SJCRH30 (cell line): ENCODE measurements at places on chromosomes 3 and 15.

DNA sequence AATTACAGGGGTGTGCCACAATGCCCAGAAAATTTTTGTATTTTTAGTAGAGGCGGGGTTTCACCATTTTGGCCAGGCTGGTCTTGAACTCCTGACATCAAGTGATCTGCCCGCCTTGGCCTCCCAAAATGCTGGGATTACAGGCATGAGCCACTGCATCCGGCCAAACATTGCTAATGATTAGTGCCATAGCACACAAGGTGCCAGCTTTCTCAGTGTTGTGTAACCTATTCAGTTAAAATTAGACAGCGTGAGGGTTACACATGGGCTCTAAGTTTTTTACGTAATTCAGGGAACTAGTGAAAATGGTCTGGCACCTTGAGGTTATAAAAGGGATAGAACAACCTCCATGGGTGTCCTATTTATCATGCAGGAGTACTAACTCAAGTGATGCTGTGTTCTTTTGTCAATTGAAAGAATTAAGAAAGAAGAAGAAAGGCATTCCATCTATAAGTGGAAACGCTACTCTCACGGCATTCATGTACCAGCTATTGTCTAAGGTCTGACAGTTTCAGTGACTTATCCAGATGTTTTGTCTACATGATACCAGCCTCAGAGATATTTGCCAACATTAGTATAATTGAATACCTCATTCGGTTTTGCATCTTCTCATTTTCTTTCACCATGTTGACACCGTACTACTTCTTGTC, 84.7 kb downstream of the EOMES start:
- no peak overlapping the region for H3K4me3 ChIP-seq
- no peak for DNase-seq
- no peak overlapping the region for H3K27ac ChIP-seq
- H3K27me3 ChIP-seq = no peaks in the 10 kb centered on the region
- H3K4me1 ChIP-seq = peaks cover under 1% of the 10 kb centered on the region; the same call in 1 of the 2 replicates

GRCh38 chr15:70133296-70133695, 35.6 kb upstream of the TLE3 start:
- H3K4me3 ChIP-seq = no peak overlapping the region
- no peaks in the 10 kb centered on the region; the same call in 1 of the 2 replicates for H3K27me3 ChIP-seq
- H3K27ac ChIP-seq = no peak overlapping the region
- H3K36me3 ChIP-seq = no peaks in the 10 kb centered on the region
- no peaks in the 10 kb centered on the region for H3K4me1 ChIP-seq

- DNase-seq = no peak
- H3K36me3 ChIP-seq = no peaks in the 10 kb centered on the region
- H3K4me3 ChIP-seq = no peak overlapping the region
- H3K27ac ChIP-seq = no peak overlapping the region
Measured at GRCh38 chr3:72232331-72232730, 447.4 kb upstream of the PROK2 start.

DNA sequence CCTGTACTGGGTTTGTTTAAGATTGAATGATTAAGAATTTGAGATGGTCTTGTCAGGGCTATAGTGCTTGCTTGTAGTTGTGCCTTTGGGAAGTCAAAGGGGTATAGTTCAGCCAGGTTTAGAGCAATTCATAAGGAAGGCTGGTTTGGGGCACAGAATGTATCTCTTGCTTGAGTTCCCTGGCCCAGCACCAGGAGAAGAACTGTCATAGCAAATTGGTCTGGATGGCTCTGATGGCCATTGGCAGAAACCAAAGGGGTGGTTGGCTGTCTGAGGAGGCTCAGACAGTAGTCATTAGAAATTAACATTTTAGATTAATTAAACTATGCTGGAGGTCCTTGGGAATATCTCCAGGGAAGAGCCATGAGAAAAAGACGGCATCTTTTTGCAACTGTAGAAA, 25.4 kb upstream of the OTOL1 start:
- no peaks in the 10 kb centered on the region for H3K27me3 ChIP-seq
- no peaks in the 10 kb centered on the region for H3K36me3 ChIP-seq
- H3K4me1 ChIP-seq = peaks cover 10% of the 10 kb centered on the region
- no peak overlapping the region for H3K4me3 ChIP-seq
- H3K27ac ChIP-seq = no peak overlapping the region
- DNase-seq = no peak

DNA sequence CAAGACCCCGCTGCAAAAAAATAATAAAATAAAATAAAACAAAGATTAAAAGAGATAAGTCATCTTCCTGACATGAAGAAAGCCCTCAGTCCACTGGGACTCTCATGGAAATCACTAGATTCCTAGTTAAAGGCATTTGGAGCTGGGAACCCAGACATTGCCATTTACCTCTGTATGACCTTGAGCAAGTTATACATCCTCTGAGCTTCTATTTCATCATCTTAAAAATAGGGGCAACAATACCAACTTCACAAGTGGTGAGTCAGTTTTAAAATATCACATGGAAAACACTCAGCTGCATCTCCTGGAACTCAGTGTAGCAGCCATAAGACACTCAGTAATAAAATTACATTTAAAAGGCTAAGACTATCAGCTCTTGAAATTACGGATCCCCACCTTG, 334.8 kb downstream of the ERC2 start:
- no peak overlapping the region for H3K27ac ChIP-seq
- no peak overlapping the region for H3K4me3 ChIP-seq
- peaks cover 68% of the 10 kb centered on the region for H3K4me1 ChIP-seq
- H3K36me3 ChIP-seq = no peaks in the 10 kb centered on the region
- DNase-seq = no peak

DNA sequence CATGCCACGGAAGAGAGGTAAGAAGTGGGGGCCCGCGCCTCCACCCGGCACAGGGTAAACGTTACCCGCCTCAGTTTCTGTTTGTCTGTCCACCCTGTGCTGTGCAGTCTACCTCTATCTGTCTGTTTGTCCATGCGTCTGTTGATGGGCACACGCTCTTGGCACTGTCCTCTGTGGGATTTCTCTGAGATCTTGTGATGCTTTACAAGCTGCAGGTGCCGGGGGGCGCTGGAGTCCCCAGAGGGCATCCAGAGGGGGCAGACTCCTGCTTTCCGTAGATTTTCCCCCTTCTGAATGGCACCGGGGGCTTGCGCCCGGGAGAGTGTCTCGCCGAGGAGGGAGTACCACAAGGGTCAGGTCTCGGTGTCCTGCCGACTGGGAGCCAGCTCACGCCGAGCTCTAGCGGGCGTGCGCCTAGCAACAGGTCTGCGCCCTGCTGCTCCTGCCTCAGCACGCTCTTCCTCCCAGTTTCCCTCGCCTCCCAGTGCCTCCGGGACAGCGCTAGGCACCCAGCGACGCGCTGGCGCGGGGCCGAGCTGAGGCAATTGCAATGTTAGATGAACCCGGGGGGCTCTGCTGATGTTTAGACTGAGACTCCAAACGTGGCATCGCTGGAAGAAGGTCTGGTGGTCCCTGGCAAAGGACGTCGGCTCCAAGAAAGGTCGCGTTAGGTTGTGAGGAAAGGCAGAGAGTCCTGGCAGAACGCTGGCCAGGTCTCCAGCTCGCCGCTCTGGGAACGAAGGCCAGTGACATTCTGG, 667 bp downstream of the CEMIP start:
- H3K4me3 ChIP-seq = no peak overlapping the region
- H3K36me3 ChIP-seq = no peaks in the 10 kb centered on the region
- no peak for DNase-seq
- no peak overlapping the region for H3K27ac ChIP-seq
- no peaks in the 10 kb centered on the region; the same call in 1 of the 2 replicates for H3K27me3 ChIP-seq

GRCh38 chr3:135633078-135633477, 332.4 kb upstream of the PPP2R3A start:
- H3K27ac ChIP-seq = no peak overlapping the region
- DNase-seq = no peak
- no peaks in the 10 kb centered on the region for H3K27me3 ChIP-seq
- no peaks in the 10 kb centered on the region for H3K36me3 ChIP-seq

DNA sequence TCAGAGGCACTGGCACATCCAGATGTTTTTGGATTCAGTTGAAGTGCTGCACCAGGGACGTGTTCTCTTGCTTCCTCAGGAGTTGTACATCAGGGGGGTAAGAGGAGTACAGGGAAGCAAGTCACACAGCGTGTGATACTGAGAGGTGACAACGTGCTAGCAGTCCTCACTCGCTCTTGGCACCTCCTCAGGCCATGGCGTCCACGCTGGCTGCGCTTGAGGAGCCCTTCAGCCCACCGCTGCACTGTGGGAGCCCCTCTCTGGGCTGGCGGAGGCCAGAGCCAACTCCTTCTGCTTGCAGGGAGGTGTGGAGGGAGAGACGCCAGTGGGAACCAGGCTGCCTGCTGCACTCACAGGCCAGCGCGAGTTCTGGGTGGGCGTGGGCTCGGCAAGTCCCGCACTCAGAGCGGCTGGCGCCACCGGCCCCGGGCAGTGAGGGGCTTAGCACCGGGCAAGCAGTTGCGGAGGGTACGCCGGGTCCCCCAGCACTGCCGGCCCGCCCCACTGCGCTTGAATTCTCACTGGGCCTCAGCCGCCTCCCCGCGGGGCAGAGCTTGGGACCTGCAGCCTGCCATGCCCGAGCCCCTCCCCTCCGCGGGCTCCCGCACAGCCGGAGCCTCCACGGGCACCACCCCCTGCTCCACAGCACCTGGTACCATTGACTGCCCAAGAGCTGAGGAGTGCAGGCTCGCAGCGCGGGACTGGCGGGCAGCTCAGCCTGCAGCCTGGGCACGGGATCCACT, 64.5 kb downstream of the PLD1 start:
- DNase-seq = no peak
- no peak overlapping the region for H3K27ac ChIP-seq
- H3K27me3 ChIP-seq = no peaks in the 10 kb centered on the region
- no peaks in the 10 kb centered on the region for H3K36me3 ChIP-seq

DNA sequence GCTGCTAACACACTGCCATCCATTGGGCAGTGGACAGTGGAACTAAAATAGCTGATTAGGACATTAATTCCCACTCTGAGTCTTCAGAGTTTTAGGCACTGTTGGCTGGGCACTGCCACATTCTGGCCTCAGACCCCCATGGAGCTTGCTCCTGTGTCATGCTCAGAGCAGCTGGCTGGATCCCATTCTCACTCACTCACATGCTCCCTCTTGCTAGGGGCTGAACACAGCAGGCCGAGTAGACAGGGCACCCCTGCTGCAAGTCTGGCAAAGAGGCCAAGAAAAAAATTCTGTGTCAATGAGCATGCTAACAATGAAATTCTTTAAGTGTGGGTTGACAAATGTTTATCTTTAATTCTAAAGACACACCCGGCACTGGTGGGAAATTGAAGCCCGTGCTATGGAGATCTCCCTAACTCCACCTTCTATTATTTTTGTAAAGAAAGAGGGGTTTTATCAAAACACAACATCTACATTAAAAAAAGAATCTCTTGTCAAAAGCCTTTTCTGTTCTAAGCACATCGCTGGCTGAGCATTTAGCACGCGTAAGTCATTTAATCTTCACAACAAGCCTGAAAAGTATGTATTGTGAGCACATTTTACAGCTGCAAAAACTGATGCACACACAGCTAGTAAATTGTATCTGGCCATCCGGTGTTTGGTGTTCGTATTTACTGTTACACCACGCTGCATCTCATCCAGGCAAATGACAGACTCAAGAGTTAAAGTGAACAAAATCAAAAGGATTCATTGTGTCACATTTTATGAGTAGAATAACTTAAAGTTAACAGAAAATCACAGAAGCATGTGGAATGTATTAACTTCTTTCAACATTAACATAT, 362.1 kb downstream of the PLOD2 start:
- H3K4me3 ChIP-seq = no peak overlapping the region
- peak; percentile 4 for DNase-seq
- H3K27ac ChIP-seq = no peak overlapping the region
- H3K36me3 ChIP-seq = no peaks in the 10 kb centered on the region
- no peaks in the 10 kb centered on the region for H3K4me1 ChIP-seq
- no peaks in the 10 kb centered on the region for H3K27me3 ChIP-seq

GRCh38 chr15:70427167-70428120, 329.7 kb upstream of the TLE3 start:
- no peaks in the 10 kb centered on the region for H3K36me3 ChIP-seq
- no peaks in the 10 kb centered on the region for H3K27me3 ChIP-seq
- H3K4me1 ChIP-seq = no peaks in the 10 kb centered on the region
- no peak for DNase-seq
